ENCODE measurements at places on chromosomes 3 and 15.

GRCh38 chr15:101242160-101242998 lies 9.5 kb downstream of the CHSY1 start:
- DNase-seq, result peak; percentile 75

GRCh38 chr3:30733209-30733608 lies 126.8 kb downstream of the TGFBR2 start:
- no peak for DNase-seq

- DNase-seq, result no peak
Measured at GRCh38 chr15:36972704-36973103, 127.6 kb downstream of the MEIS2 start.

- DNase-seq, result no peak
Measured at GRCh38 chr3:114071786-114072185, 15.2 kb downstream of the QTRT2 start.

Data from CD4-positive, alpha-beta T cell treated with Interleukin-2 at 100 ng/mL for 4 hours (primary cell).